Stimulated activated CD4-positive, alpha-beta T cell treated with anti-CD3 and anti-CD28 coated beads, Interleukin-15, amount 100 ng/mL, for 1 hour (primary cell): ENCODE measurements at places on chromosomes 3 and 15.

GRCh38 chr3:57309769-57310360 is 17.4 kb upstream of the ASB14 start:
- DNase-seq, result no peak

DNA sequence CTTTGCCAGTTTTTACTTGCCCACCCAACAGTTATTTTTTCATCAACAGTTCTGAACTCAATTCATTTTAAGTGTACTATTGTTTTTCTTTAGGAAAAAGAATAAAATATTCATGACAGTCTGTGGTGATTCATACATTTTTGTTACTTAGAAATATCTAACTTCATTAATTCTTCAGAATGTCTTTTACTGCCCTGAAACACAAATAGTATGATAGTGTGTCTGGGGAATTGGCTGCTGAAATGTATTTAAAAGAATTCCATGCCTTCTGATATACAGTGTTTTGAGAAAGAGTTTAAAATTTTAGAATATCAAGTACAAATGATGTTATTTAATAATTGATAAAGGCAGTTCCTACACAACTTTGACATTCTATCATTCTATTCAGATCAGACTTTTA is 854.1 kb downstream of the NAALADL2 start:
- DNase-seq, result no peak

DNA sequence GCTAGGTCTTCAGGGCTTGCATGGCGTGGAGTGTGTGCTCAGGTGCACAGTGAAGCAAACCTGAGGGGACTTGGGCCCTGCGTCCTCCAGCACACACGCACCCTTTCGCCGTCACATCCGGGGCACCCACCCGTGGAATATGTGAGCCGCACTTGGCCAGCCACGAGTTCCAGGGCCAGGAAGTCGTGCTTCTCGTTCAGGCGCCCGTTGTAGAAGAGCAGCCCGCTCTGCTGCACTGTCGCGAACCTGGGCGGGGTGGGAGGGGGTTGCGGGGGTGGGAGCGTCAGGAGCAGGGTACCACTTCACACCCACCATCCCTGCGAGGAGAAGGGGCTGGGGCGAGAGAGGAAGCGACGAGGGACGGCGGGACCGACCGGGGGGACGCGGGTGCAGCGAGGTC is 7.1 kb downstream of the CELSR3 start:
- DNase-seq, result peak; percentile 22

DNA sequence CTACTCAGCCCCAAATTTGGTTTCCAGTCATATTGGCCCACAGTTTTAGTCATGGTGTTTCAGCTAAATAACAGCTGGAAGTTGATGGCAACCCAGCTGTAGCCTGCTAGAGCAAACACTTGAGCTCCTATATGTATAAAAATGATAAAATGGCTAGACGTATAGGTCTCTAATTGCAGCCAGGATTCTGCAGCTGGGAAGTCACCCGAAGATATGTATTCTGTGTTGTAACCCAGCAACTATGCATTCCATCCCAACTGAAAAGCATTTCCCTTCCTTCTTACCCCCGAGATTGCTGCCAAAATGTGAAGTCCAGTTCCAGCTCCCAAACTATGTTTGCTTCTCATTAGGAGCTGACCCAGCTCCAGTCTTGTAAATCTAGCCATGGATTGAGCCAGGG is 408.4 kb downstream of the AGBL1 start:
- no peak for DNase-seq

DNA sequence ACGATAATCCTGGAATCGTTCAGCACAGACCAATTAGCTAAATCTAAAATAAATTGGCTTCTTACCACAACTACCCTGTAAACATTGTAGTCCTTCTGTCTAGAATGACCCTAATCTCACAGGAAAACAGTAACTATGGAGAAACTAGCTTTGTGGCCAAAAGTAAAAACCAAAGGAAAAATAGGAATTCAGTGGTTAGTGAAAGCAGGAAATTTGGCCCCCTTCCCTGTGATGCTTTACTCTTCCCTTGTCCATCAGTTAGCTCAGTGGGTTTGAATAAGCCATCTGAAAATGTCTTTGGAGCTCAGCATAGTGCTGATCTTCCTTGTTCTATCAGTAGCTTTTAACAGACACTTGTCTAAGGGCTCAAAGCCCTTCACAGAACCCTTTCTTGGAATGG is 1.6 kb downstream of the NMD3 start:
- no peak for DNase-seq

DNA sequence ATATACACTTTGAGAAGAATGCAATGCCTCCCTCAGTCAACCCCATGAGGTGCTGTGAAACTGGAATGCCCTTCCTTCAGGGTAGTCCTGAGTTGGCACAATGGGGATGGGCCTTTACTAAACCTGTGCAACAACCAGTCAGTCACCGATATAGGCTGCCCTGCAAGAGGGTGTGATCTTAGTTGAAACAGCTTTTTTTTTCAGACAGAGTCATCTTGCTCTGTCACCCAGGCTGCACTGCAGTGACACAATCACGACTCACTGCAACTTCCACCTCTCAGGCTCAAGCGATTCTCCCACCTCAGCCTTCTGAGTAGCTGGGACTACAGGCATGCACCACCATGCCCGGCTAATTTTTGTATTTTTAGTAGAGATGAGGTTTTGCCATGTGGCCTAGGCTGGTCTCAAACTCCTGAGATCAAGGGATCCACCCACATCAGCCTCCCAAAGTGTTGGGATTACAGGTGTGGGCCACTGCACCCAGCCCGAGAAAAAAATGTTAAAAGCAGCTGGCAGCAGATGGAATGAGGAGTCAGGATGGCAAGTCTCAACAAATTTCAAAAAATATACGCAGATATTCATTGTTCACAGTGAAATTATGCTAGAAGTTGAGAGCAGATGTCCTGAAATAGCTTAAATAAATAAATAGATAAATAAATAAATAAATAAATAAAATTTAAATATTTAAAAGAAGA is 31.8 kb downstream of the MYO5A start:
- peak; percentile 16 for DNase-seq

GRCh38 chr3:71724584-71725270 is 475 bp downstream of the EIF4E3 start:
- no peak for DNase-seq

DNA sequence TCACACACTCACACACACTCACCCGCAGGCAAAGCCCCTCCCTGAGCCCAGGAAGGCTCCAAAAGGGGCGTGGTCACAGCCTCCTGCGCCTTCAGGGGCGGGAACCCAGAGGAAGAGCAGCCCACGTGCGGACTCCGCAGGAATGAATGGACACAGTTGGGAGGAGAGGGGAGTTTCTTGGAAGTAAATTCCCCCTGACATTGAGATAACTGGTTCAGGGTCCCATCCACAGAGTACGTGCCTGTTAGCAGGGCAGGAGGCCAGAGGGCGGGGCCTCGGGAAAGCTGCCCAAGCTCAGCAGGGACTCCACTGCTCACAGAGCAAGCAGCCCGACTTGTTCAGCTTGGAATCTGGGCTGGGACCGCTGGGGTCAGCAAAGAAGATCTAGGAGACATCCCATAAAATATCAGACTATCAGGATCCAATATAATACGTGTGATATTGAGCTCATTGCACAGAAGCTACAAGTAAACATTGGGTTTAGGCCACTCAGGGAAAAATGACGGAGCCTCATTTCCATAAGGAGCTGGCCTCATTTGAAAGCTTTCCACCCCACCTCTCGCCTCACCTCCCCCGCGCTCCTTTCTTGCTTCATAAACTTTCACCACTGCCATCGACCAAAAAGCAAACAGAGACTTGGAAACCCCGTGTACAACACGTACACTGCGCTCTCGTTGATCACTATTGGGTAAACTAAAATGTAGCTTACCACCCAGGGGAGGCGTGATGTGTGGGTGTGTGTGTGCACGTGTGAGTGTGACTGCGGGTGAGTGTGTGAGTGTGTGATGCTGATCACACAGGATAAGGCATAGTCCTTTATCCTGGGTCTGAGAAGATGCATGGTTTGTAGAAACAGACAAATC is 36.0 kb downstream of the TM2D3 start:
- DNase-seq, result no peak

GRCh38 chr3:30102356-30102755 is 504.0 kb upstream of the TGFBR2 start:
- no peak for DNase-seq

DNA sequence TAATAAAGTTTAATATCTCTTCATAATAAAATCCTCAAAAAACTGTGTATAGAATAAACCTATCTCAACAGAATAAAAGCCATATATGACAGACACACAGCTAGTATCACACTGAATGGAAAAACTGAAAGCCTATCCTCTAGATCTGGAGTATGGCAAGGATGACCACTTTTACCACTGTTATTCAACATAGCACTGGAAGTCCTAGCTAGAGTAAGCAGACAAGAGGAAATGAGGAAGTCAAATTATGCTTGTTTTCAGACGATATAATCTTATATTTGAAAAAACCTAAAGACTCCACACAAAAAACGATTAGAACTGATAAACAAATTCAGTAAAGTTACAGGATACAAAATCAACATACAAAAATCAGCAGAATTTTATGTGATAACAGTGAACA is 57.4 kb upstream of the DIPK2A start:
- DNase-seq, result no peak

- DNase-seq, result no peak
Measured at GRCh38 chr15:88799341-88799740, 3.9 kb upstream of the ACAN start.

GRCh38 chr3:154786724-154787123 is 293.4 kb upstream of the MME start:
- DNase-seq, result no peak

- no peak for DNase-seq
Measured at GRCh38 chr3:58341376-58341775, 8.7 kb downstream of the PXK start.

- no peak for DNase-seq
Measured at GRCh38 chr3:153652076-153652475, 469.1 kb upstream of the ARHGEF26 start.

DNA sequence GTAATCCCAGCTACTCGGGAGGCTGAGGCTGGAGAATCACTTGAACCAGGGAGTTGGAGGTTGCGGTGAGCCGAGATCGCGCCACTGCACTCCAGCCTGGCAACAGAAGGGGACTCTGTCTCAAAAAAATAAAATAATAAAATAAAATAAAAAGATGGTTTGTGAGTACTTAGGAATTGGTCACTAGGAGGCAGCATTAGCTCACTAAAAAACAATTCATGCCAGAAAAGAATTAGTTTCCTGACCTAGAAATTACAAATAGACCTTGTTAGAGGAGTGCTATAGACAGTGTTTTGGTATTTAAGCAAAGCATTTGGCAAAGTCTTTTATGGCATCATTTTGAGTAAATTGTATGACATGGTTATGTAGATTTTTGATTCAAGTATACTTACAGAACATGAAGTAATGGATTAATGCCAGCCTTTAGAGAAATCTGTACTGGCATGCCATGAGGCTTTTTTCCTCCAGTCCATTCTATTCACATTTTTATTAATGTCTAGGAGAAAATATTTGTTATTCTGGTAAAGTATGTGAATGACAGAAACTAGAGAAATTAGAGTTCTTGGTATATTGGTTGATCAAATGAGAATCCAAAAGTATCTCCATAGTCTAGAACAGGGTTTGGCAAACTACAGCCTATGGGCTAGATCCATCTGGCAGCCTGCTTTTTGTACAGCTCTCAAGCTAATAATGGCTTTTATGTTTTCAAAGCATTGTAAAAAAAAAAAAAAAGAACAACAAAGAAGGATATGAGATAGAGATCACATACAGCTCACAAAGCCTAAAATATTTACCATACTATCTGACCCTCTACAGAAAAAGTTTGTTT is 81.6 kb downstream of the LRRC49 start:
- no peak for DNase-seq

GRCh38 chr3:25820366-25820765 is 30.5 kb downstream of the OXSM start:
- no peak for DNase-seq

DNA sequence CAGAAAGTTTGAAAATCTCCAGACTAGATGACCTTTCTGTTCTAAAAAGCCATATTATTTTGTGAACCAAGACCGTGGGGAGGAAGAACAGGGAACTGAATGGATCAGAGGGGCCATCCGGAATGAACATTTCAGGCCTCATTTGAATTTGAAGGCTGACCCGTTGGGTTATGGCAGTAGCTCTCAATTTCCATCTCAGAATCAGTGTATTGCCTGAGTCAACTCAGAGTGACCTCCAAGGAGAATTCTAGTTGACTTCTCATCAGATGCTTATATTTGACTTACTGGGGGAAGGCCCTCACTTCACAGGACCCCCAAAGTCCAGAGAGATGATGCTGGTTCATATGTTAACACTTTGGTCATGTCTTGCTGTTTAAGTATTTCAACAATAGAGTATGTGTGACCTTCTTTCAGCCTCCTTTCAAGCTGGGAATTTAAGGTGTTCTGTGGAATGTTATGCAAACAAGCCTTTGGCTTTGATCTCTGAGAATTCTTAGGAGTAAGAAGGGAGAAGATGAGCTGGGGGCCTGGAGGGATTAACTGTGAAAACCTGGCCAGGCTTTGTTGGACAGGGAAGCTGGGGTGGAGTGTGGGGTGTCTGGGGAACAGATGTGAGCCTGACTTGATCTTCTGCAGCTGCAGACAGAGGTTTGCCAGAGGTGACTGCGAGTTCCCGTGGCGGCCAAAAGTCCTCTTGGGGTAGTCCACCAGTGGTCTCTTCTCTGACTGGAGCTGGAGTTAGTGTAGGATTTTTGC is 111.2 kb upstream of the RGMA start:
- no peak for DNase-seq

DNA sequence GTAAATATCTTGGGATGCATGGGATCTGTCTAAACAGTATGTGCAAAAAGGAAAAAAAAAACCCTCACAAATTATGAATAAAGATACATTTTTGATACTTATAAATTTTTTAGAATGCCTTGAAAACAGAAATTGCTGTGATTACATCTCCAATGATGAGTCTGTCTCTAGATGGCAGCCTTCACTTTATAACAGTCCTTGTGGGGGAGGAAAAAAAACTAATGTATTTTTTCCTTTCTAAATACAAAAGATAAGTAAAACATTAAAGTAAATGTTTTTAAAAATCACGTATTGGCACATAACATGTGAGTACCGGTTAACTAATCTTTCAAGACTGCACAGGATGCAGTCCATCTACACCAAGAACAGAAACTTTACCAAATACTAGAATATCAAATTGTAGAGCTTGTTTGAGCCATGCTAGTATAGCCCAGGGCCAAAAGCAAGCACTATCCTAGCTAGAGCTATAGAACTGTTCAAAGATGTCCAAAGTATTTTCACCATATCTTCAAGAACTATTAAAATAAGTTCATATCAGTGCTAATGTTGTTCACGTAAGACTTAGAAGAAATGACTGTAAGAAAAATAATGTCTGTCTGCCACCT is 206.4 kb downstream of the STAG1 start:
- DNase-seq, result no peak

- no peak for DNase-seq
Measured at GRCh38 chr3:21564531-21564930, 186.5 kb downstream of the ZNF385D start.

GRCh38 chr3:31102196-31102879 is 207.9 kb upstream of the GADL1 start:
- no peak for DNase-seq

DNA sequence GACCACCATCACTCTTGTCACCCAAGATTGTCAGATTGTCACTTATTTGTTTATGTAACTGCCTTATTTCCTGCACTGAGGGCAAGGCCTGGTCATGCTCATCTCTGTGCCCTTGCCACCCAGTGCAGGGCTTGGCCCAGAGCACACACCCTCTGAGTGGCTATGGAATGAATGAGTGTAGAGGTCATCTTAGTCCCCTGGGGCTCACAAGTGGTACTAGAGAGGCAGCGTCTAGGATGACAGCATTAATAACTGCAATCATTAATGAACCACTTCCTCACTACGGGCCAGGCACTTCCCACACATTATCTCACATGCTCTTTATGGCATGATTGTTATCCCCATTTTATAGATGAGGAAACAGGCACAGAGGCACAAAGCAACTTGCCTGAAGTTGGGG is 117.0 kb downstream of the SMAD6 start:
- DNase-seq, result no peak
